ENCODE measurements at places on chromosomes 13 and 19.

GRCh38 chr19:12759686-12760085, 8.1 kb downstream of the BEST2 start:
- no peak for DNase-seq

- no peak for DNase-seq
Observed at GRCh38 chr19:13684021-13684420, 80.3 kb upstream of the MRI1 start.

GRCh38 chr19:53961523-53962356, 997 bp upstream of the CACNG8 start:
- no peak for DNase-seq

DNA sequence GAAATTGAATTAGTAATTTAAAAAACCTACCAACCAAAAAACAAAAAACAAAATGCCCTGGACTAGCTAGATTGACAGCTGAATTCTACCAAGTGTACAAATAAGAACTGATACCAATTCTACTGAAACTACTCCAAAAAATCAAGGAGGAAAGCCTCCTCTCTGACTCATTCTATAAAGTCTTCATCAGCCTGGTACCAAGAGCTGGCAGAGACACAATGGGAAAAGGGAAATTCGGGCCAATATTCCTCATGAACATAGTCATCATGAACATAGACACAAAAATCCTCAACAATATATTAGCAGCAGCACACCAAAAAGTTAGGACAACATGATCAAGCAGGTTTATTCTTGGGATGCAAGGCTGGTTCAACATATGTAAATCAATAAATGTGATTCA, 2667.7 kb upstream of the PCDH20 start:
- DNase-seq: no peak

DNA sequence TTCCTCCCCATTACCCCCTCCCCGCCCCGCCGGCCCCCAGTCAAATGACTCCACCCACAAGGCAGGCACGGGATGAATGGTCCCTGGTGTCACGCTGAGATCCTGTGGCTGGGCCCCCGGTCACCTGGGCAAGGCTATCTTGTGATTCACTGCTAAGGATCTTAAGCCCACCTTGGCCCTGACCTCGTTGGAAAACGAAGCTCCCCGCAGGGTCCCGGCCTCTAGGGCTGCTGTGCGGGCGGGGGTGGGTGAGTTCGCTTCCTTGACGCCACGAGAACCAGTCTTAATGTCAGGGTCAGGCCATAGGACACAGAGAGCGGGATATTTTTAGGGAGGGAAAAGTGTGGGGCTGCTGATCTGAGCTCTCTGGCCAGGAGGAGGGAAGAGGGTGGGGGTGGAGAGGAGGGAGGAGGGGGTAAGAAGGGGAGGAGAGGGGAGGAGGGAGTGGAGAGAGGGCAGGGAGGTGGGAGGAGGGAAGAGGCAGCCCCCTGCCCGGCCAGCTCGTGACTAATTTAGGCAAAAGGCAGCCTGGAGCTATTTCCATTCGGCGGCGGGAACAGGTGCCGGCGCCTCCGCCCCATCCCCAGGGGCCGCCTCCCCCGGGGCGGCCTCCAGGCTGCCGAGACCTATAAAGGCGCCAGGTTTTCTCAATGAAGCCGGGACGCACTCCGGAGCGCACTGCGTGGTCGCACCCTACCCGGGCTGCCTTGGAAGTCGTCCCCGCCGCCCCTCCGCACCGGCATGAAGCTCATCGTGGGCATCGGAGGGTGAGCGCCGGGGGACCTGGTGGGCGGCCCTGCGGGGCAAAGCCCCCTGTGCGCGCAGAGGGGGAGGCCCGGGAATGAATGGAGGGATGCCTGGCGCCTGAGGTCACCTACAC, at the start of gene NMRK2:
NMRK2 (plus strand) TSS at position 139 of the 880 bp plus-strand sequence; CDS start at position 742, 603 bp downstream.
- DNase-seq: no peak

DNA sequence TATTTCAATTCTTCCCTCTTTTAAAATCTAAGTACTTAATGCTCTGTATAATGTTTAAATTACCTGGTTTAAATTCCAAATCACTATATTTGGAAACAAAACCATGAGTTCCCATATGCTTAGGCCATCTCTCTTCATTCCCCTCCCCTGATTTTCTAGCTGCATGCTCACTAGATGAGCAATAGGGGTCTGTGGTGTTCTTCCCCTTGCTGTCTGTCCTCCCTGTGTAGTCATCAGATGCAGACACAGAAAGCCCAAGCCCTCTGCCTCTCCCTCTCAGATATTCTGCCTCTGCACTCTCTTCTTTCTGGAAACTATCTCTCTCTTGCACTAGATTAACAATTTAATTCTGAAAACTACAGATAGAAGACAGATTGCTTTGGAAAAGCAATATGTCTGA, 1730.2 kb downstream of the OLFM4 start:
- no peak for DNase-seq

DNA sequence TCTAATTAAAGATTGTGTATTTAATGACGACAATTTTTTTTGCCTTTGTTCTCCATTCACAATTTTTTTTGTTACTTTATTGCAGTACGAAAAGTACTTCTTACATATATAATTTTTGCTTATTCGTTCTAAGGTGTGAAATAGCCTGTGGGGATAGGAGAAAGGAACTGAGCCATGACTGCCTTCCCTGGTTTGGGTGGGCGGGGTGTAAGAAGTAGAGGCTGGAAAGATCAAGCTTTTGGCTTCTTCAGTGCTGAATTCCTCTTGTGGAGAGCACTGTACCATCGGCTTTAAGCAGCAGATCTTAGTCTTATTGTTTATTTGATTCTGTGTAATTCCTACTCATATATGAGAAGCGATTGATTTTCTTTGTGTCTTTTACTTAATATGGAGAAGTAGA, 115.8 kb downstream of the NBEA start:
- no peak for DNase-seq

GRCh38 chr13:90428522-90429210, 918.8 kb upstream of the MIR17HG start:
- DNase-seq: no peak

GRCh38 chr13:43114504-43114903, 91.1 kb downstream of the DNAJC15 start:
- DNase-seq: no peak

GRCh38 chr13:105202354-105202753, 1333.1 kb downstream of the EFNB2 start:
- DNase-seq: no peak

DNA sequence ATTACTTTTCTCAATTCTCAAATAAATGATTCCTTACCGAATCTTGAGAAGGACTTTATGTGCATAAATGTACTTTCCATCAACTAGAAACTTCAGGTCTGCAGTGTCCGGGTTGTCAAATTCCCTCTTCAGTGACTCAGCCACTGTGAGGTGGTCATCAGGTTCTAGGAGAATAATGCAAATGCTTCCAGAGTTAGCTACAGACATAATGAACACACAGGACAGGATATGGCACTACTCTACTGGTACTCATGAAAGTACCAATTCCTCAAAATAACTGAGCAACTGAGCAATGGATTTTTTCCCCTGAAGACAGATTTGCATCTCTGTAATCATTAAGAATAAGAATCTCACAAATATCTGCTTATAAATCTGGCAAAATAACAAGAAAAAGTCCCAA, 31.2 kb downstream of the RCBTB2 start:
- no peak for DNase-seq

DNA sequence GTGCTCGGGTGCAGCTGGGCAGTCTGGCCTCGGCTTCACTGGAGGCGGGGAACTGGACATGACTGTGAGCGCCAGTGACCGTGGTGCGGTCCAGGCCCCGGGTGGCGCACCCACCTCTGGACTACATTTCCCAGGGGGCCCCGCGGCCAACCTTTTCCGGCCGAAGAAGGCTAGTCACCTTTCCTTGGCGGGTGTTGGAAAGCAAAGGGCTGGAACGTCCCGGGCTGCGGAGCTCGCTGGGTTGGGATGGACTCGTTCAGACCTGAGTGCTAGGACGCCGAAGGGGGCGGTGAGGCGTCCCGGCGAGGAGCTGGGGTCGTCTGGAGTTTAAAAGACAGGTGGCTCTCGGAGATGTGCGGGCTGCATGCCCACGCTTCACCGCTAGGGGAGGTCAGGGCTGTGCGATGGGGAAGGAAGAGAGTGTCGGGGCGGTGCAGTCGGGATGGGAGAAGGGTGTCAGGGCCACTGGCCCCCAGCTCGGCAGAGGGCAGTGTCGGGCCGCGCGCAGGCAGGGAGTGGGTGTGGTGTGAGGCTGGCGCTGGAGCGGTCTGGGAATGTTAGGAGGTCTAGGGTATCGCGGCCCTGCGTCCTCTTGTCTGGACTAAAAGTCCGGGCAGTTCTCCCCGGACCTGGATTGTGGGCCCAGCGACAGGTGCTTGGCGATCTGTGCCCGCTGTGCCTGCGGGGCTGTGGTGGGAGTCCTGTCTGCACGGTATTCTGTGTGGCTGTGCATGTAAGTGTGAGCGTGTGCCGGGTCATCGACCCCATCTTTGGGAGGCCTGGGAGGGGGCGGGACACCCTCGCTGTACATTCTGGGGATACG, 57.1 kb downstream of the ZNF568 start:
- DNase-seq: peak; percentile 79

DNA sequence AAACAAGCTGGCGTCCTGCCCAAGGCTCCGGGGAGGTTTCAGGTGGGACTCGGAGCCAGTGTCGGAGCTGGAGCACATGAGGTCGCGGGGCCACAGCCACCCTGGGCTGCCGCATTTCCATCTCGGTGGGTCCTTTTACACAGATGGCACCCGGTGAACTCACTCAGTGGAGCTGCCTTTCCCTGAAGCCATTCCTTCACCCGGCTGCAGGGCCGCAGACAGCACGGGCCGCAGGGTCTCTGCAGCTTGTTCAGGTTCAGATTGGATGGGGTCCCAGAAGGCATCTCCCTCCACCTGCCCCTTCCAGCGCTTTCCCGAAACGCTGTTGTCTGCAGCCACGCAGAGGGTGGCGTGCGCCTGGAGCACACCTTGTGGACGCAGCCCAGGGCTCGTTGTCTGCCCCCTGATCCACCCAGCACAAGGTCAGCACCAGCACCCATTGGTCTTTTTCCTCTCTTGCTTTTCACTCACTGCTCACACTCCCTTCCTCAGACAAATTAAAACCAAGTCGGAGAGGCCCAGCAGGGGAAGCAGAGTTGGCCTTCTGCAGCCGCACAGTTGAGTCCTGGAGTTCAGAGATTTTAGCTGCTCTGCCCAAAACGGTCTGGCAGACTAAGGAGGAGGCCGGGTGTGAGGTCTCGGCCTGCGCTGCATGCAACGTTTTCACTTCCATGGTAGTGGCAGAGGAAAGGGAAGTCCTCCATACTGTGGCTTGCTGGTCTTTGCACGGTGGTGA, 18.1 kb downstream of the MCF2L start:
- DNase-seq: no peak

- no peak for DNase-seq
Observed at GRCh38 chr19:33346665-33347064, 26.8 kb upstream of the CEBPG start.

- DNase-seq: no peak
Observed at GRCh38 chr19:31372246-31372781, 23.1 kb upstream of the TSHZ3 start.

GRCh38 chr13:33379608-33380007, 94.1 kb upstream of the STARD13 start:
- DNase-seq: no peak

- no peak for DNase-seq
Observed at GRCh38 chr13:60646620-60647019, 249.6 kb downstream of the TDRD3 start.

- DNase-seq: no peak
Observed at GRCh38 chr19:17933414-17934129, 757 bp downstream of the CCDC124 start.

- no peak for DNase-seq
Observed at GRCh38 chr13:107067381-107067780, 499.4 kb upstream of the ARGLU1 start.

DNA sequence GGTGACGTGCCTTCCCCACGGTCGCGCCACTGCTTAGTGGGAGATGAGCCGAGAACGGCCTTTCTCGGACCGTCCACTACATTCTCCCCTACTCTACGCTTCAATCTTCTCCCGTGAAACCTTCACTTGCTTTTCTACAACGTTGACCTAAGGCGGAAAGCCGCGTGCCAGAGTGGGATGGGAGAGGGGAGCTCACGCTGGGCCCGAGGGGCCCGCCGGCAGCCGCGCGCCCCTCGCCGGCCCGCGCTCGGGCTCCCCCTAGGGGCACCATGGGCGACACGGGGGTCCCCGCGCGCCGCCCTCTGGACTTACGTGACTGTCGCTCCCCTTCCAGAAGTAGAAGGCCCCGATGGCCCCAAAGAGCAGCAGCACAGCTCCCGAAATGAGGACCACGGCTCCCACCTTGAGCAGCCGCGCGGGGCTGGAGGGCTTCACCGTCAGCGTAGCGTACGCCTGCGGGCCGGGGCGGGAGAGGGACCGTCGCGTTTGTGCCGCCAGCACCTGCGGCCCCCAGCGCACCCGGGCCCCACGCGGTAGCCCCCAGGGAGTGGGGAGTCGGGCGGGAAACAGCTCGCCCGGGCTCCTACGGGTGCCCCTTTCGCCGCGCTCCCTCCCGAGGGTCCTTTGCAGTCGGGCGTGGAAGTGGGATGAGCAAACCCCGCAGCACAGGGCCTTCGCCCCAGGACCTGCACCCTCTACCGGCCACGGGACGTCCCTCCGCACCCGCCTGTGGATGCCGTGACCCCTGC, 727 bp downstream of the CNMD start:
- DNase-seq: no peak

- DNase-seq: no peak
Observed at GRCh38 chr19:30009013-30009412, 67.0 kb downstream of the URI1 start.

DNA sequence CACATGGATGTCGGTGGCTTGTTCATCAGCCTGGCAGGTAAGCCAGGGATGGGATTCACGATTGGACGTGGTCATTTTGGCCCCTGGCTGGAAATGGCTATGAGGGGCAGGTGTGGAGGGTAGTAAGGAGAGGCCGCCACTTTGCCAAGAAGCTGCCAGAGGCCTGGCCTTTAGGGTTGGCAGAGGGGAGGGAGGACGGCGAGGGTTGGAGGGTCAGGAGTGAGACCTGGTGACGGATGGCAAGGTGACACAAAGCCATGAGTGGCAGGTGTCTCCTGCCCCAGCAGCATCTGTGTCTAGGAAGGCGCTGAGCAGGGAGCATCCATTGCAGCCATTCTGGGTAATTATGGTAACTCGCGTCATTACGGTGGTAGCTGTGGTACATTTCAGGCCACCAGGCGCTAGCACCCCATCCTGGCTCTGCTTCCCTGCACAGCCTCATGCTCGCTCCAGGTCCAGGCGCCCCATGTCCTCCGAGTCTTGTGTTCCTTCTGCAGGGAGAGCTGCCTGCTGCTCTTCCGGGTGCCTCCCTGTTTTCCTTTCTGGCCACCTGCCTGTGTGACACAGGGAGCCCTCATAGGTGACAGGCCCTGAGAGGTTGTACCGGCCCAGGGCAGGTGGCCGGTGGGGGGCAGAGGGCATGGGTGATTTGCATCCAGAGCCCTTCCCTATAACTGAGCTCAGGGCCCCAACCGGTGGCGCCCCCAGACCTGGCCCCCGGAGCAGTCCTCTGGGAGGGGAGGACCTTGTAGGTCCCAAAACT, 4.2 kb downstream of the SSBP4 start:
- no peak for DNase-seq

DNA sequence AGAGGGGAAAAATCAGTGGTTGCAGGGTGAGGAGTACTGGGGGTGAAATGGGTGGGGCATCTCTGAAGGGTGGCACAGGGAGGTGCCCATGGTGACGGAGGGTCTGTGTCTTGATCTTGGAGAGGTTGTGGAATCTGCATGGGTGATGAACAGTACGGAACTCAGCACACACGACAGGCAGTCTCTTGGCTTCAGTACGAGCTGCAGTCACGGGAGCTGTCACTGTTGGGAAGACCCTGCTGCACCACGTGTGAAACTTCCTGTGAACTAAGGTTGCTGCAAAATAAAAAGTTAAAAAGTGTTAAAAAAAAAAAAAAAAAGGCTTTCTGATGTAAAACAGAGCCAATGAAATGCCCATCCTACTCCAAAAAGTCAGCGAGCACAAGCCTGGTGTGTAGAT, 34.3 kb downstream of the TEX29 start:
- no peak for DNase-seq

GRCh38 chr13:91660076-91660415, 261.6 kb downstream of the GPC5 start:
- DNase-seq: no peak
